ENCODE measurements at places on chromosomes 2 and 18.
A peak's percentile ranks its signal among the peaks of the same experiment; 100 is the strongest.

DNA sequence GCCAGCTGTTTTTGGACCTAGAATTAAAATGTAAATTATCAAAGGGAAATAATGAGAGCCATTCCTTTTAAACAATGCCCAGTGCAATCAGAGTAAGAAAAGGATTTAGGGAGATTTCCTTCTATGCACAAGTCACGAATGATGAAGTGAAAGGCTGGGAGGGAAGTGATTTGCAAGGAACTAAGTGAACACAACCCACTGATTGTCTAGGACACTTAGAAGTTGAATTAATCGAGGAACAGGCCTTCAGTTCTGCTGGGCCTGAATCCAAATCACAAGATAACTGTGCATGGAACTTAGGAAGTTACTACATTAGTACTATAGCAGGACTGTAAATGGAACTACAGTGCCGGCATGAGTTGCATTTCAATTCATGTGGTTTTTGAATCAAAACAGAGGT is 17.7 kb downstream of the MAP2 start:
- DNase-seq = no peak

DNA sequence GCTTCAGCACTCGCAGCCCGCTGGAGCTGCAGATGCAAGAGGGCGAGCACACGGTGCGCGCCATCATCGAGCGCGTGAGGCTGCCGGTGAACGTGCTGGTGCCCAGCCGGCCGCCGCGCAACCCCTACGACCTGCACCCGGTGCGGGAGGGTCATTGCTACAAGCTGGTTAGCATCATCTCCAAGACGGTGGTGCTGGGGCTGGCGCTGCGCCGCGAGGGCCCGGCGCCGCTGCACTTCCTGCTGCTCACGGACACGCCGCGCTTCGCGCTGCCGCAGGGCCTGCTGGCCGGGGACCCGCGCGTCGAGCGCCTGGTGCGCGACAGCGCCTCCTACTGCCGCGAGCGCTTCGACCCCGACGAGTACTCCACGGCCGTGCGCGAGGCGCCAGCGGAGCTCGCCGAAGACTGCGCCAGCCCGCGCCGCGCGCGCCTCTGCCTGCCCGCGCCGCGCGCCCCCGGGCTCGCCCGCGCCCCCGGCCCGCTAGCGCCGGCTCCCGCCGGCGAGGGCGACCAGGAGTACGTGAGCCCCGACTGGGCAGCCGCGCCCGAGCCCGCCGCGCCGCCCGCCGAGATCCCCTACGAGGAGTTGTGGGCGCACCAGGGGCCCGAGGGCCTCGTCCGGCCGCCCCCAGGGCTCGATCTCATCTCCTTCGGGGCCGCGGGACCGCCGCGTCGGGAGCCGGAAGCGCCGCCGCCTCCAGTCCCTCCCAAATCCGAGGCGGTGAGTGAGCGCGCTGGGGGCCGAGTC is 11.8 kb downstream of the GAREM2 start:
- peak; percentile 45 for DNase-seq

GRCh38 chr2:39932198-39932597 is 153.1 kb upstream of the THUMPD2 start:
- no peak for DNase-seq

DNA sequence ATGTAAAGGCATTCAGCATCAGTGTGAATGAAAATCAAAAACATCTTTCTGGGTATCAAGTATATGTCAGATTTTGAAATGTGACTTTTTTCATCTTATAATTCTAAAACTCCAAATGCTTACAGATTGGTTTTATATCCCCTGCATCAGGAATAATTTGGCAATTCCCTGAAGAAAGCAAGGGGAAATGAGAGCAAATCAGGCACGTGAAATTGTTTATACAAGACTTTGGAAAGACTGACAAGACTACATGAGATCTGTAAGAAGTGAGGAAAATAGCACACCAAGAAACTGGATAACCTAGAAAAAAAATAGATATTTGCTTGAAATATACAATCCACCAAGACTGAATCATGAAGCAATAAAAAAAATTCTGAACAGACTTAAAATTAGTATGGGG is 13.8 kb downstream of the COL6A3 start:
- no peak for DNase-seq

All from AG04450 (cell line).